ENCODE measurements at places on chromosomes 2 and 18.
A peak's percentile ranks its signal among the peaks of the same experiment; 100 is the strongest.

DNA sequence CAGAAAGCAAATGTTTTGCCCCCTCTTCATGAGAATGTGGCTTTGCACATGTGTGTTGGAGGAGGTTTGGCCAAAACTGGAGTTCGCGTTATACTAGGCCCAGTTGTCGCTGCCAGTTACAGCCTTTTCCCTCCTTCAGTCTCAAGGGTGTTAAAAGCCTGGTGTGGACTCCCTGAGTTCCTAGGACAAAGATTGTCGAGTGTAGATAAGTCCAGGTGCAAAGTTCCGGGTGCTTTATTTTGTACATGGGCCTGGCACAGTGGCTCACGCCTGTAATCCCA lies 542 bp upstream of the RNF103 start:
- peak; percentile 20 for DNase-seq

DNA sequence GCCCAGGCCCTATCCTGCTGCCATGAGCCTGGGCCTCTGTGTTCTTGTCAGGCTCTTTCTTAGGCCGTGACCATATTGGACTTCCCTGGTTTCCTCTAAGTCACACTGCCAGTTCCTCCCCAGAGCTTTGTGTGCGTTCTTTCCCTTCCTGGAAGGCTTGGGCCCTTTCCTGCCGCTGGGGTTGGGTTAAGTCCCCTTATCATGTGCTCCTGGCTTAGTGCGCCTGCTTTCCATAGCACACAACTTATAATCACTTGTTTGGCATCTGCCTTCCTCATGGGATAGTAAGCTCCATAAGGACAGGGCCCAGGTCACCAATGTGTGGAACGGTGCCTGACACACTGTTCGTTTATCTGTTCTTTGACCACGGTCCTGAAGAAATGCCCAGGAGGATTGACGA lies 31.3 kb downstream of the NIFK start:
- no peak for DNase-seq

- DNase-seq, result no peak
Measured at GRCh38 chr2:69163109-69163508, 150.1 kb downstream of the ANTXR1 start.

DNA sequence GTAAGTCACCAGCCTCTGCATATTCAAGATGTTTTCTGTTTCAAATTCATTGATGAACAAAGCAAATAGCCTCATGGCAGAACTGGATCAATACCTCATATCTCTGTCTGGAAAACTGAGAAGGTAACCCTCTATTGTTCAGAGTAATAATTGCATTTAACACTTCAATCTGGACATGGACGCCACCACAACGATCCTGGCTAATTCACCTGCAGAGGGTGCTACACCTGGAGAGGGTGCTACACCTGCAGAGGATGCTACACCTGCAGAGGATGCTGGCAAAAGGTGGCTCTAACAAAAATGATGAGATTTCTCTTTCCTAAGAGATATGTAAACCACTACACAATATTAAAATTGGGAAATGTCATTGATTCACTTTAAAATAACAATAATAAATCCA lies 183.1 kb upstream of the HNRNPA3 start:
- DNase-seq, result no peak

DNA sequence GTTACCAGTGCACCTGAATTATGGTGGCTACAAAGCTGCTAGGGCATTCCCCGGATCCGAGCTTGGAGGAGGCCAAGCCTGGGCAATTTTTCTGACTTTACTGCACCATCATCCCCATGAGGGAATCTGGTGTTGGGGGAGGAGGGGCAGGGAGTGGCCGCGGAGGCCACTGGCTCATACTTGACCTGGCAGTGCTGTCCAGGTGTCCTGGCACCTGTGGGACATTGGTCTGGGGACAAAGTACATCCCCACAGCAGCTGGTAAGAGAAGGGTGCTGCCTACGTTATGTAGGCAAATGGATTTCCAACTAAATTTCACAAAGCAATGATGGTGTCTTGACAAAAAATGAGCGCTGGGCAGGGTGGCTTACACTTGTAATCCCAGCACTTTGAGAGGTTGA lies 48.3 kb downstream of the KLHL29 start:
- no peak for DNase-seq

DNA sequence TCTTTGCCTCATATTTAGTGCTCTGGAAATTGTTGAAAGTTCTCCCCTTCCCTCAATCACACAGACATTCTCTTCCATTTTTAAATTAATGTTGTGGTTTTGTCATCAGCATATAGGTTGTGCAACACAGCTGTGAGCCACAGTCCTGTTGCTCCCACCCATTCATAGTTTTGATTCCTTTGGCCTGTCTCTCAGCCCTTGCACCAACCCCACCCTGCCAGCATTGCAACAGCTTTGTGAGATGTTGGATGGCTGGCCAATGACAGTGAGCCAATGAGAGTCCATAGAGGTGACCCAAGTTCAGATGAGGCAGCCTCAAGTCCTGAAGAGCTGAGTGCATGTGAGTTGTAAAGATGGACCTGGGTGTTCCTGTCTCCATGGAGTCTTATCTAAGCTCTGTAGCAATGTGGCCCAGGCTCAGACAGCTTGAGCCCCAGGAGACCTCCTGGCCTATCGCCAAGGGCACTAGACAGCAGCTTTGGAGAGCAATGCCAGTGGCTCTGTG lies 775.5 kb downstream of the RNF144A start:
- no peak for DNase-seq

- no peak for DNase-seq
Measured at GRCh38 chr2:100808582-100808981, 11.4 kb upstream of the NPAS2 start.

DNA sequence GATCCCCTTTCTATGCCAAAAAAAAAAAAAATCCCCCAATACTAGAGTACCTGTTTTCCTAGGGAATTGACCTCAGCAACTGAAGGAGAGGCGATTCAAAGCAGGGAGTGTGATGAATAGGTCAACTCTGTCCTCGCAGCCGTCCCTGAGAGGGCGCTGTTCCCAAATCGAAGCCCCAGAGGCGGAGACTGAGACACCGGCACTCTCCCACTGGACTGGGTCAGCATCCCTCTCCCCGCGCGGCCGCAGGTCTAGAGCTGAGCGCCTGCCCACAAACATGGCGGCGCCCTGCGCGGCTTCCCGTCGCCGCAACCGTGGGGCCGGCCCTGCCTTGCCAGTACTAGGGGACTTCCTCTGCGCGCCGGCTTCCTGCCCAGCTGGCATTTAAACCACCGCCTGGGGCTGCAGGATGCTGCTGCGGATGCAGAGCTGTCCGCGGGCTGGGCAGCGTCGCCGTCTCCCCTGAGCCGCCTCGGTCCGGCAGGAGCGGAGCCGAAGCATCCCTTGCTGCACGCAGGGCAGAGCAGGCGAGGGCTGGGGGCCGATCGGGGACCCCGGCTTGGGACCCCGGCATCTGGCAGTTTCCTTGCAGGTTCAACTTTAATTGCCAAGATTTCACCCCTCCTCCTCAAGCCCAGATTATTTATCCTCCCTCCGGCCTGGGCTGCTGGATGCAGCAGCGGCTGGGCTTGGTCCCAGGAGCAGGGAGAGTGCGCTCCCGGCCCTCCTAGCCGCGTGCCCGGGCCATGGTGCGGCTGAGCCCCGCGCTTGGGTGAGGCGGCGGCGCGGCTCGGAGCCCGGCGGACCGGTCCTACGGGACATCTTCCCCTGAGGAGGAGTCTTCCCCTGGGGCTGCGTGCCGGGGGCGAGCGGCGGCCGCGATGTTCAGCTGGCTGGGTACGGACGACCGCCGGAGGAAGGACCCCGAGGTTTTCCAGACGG lies at the start of gene EHD3:
Gene EHD3 (plus strand): TSS at position 412 of the 942 bp plus-strand sequence. CDS start 470 bp downstream, at position 882.
- DNase-seq, result peak; percentile 69

DNA sequence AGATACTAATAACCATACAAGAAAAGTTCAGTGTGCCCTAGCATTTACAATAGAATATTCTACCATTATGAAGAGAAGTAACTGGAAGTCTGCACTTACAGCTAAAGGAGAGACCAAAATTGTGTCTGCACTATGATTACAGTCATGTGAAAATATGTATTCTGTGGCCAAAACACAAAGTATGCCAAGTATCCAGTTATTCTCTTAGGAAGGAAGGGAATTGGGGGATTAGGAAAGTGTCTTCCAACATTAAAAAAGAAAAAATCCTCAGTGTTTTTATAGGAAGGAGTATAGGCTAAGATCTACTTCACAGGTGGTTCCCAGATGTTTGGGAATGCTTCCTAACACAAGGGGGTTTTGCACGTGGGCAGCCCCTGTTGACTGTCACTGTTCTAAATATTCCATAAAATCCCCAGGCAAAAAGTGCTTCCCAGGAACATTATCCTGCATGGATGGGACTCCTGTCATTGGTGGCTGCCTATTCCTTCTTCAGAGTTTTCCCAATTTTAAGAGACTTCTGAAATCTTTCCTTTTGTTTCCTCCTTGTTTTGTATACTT lies 180.2 kb upstream of the KLHL29 start:
- DNase-seq, result no peak

DNA sequence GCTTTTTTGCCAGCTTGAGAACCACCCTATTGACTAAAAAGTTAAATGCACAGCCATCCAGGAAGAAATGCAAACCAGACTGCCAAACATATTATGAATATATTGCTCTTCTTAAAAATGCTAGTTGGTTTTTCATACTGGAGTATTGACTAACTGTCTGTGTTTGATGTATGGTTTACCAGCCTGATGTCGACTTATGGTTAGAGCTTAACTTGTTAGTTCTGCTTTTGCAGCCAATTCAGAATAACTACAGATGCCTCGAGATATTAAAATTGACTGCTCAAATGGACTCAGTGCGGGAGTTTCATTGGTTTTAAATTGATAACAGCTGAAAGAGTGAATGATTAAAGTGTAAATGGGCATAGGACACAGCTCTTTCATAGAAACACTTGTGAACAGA lies 369.8 kb downstream of the ARHGAP15 start:
- DNase-seq, result no peak

DNA sequence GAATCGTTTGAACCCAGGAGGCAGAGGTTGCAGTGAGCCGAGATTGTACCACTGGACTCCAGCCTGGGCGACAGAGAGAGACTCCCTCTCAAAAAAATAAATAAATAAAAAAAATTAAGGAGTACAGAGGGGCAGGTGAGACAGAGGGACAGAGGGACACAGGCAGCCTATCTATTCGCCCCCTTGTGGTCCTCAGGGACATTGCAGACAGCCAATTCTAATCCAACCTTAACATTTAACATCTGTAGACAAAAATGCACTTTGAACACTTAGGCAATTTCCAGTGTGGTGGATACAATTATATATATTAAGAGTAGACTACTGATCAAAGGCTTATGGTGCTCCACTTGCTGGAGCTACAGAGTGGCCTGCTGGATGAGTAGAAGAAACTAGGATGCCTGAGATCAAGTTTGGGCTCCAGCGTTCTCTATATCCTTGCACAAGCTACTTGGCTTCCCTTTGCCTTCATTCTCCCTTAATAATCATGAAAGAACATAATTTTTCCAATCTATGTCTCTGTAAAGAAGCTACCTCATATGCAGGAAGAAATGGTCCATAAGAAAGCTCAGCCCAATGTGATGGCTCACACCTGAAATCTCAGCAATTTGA lies 8.2 kb upstream of the SMARCAL1 start:
- peak; percentile 47 for DNase-seq

GRCh38 chr18:8029061-8029460 lies 461.9 kb downstream of the PTPRM start:
- DNase-seq, result no peak

GRCh38 chr2:106096299-106097037 lies 97.6 kb downstream of the UXS1 start:
- peak; percentile 62 for DNase-seq

DNA sequence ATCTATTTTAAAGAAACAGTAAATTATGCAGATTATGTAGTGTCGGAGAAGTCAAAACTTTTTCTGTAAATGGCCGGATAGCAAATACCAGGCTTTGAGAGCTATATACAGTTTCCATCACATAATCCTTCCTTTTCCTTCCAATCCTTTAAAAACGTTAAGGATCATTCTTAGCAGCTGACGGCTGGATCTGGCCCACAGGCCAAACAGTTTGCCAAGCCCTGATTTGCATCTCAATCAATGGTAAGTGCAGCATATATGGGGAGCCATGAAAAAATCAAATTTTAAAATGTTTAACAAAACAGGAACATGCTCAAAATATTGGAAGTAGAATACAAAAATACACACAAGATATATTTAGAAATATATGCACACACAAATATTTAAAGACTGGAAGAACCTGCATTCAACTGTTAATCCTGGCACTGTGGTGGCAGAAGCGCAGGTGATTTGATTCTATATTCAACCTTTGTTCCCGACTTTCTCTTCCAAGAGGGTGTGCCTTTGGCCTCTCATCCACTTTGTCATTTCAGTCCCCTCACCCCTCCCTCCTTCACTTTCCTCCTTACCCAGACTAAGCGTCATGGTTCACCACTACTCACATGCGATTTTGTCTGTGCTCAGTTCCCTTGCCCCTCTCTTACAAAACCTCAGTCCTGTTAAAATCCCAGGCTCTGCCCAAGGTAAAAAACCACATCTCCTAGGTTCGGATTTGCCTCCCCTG lies 27.3 kb downstream of the NDUFA10 start:
- no peak for DNase-seq

GRCh38 chr2:47065771-47066380 lies 89.2 kb downstream of the STPG4 start:
- no peak for DNase-seq

DNA sequence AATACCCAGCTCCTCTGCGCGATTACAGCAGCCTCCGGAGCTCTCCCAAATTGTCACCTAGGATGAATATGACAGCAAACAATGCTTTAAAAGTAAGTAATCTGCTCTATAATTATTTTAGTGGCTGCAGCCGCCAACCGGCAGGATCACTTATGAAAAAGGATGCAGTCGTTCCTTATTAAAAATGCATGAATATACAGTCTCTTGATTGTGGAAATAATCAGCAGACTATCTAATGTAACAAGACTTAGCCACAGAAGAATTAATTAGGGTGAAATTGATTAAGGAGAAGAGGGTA lies 71.8 kb upstream of the STPG4 start:
- DNase-seq, result no peak

DNA sequence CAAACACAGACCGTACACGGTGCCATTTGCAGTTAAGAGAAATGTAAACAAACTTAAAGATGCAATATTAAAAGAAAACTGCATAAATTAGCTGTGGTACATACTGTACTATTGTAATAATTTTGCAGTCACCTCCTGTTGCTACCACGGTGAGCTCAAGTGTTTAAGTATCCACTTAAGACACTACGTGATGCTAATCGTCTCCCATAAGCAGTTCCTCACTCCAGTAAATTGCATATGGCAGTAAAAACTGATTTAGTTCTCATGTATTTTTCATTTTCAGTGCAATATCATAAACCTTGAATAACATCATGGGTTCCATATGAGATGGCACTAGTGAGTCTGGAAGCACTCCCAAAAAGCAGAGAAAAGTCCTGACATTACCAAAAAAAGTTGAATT lies 14.4 kb downstream of the CLEC4F start:
- no peak for DNase-seq
